ENCODE measurements at places on chromosomes 1 and 21.

DNA sequence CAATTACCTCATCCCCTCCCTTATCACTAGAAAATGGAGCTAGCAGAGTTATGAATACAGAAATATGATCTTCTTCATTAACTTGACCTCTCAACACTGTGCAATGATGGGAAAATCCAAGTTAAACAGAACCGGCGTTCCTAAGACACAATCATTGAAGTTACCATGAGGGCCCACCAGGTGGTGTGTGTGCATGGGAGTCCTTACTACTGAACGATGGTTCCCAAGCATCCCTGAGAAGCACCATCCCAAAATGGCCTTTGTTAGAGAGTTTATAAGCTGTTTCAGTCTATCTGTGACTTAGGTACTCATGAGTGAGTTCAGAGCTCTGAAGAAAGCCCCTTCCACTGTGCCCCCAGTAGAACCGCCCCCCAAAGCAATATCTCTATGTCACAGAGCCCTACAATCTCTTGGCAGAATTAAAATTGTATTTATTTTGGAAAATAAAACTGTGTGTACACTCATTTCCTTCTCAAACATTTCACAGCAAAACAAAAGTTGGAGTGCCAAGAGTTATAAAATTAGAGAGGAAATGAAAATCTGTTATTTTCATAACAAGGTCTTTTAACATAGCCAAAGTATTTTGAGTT lies 56.8 kb downstream of the PLD5 start:
- DNase-seq, result no peak

GRCh38 chr21:34526618-34527290 lies 14.7 kb upstream of the KCNE1 start:
- no peak for DNase-seq

DNA sequence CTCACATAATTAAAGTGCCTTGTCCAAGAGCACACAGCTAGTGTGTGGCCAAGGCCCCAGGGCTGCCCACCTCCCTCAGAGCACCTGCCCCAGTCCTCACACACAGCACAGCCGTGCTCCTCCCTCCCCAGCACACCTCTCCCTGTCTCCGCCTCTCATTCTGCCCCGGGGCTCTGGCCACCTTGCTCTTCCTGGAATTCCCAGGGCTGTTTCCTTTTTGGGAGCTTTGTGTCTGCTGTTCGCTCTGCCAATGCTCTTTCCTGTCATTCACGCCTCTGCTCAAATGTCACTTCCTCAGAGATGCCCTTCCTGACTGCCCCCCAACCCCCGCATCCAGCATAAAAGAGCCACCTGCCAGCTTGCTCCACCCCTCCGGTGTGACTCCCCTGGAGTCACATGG lies 13.3 kb downstream of the SLC6A17 start:
- no peak for DNase-seq

- no peak for DNase-seq
Observed at GRCh38 chr1:183230413-183230812, 44.3 kb downstream of the LAMC2 start.

GRCh38 chr1:76330991-76331603 lies 256.6 kb downstream of the ST6GALNAC3 start:
- DNase-seq, result no peak

DNA sequence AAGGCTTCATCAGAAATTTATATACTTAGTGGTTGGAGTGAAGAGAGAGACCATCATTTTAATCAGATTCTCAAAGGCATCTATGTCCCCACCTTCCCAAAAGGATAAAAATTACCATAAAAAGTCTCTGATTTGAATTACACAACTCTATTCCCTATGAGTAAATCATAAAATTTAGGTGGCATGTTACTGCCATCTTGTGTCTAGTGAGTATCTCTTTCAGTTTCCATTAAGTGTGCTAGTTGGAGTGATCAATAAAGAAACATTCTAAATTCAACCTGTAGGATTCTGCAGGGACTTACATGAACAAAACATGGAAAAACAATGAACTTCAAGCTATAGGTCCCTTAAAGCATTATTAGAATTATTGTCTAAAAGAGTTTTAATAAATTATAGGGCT lies 655.4 kb downstream of the LTN1 start:
- no peak for DNase-seq

- no peak for DNase-seq
Observed at GRCh38 chr1:9823693-9823942, 147 bp downstream of the CLSTN1 start.

- DNase-seq, result no peak
Observed at GRCh38 chr1:47527653-47528272, 89.9 kb downstream of the FOXD2 start.

DNA sequence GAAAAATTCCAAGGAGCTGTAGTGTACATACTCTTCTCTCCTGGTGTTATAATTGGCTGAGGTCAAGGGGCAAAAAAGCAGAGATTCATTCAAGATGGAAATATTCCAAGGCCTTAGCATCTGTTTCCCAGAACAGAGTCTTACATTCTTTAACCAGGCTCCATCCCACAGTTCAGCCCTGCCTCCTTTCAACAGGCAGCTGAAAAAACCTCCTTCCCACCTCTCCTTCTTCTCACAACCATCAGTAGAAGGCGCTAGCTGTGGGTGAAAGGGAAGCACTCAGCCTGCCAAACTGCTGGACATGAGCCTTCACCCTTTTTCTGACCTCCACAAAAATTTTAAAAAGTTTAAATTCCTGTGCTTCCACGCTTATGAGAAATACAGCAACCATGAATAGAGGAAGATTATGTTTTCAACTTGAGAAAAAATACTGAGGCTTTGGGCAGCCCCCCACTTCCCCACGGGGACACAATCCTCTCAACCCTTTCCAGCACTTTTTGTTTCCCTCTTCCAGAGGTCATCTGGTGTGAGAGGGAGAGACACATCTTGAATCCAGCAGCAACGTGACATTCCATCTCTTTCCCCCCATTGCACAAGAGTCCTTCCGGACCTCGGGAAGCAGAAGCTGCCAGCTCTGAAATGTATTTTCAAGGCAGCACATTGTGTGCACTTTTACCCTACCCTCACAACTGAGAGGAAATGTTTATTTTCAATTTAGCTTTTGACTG lies 43.2 kb upstream of the FMO2 start:
- DNase-seq, result no peak

DNA sequence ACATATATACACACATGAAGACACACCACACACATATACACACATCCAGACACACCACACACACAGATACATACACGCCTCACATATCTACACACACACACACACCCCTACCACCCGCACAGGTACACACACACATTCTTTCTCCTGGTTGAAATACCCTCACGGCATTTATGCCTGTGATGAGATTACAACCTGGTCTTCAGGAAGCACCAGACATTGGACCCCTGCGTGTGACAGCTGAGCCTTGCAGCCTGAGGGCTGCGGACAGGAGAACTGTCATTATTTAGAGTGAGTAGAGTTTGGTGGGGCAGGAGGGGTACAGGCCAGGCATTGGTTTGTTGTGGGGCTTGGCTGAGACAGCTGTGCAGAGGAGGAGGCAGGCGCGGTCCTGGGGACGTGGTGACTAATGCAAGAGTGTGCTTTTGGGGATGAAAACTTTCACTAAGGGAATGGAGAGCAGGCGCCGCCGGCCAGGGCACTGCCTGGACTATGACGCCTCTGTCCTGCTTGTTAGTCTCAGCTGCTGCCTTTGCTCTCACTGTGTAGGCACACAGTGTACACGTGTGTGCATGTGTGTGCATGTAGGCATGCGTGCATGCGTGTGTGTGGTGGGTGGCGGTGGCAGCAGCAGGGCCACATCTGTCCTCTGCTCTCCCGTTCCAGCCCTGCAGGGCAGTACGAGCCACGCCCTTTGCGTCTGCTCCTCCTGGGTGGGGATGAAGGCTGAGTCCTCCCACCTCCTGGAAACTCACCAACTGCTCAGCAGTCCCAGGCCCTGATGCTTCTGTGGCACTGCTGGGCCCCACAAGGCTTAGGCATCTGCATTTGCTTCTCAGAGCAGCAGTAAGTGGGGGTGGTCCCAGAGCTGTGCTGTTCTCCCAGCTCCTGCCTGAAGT lies 57.6 kb downstream of the SPSB1 start:
- DNase-seq, result no peak

GRCh38 chr1:104921525-104921924 lies 1171.8 kb downstream of the AMY1C start:
- no peak for DNase-seq

GRCh38 chr1:230047114-230047865 lies 19.7 kb upstream of the GALNT2 start:
- DNase-seq, result no peak

- no peak for DNase-seq
Observed at GRCh38 chr1:51955797-51956527, 34.5 kb downstream of the RAB3B start.

DNA sequence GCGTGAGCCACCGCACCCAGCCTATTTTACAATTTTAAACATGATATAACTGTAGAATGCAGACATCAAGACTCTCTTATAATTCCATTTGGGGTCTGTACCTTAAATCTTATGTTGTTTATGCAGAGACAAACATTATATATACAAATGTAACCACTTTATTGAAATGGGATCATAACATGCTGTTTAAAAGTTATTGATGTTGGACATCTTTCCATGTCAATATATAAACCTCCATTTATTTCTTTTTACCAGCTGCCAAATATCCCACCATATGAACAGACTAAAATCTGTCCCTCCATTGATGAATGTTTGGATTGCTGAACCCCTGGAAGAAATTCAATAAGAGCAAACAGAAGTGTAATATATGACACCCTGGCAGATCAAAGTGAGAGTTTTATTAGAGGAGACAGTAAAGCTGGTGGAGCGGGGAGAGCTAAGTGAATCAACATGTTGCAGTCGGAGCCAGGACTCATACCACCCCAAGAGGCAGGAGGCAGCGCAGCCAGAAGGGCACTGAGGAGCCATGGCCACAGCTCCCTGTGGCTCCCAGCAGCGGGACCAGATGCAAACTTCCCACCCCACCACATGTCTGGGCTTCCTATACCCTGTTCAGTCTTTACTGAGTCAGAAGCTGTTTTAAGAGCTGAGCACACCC lies 4.7 kb upstream of the PCSK9 start:
- DNase-seq, result no peak

- DNase-seq, result no peak
Observed at GRCh38 chr1:244296447-244296846, 155.3 kb downstream of the ADSS2 start.

DNA sequence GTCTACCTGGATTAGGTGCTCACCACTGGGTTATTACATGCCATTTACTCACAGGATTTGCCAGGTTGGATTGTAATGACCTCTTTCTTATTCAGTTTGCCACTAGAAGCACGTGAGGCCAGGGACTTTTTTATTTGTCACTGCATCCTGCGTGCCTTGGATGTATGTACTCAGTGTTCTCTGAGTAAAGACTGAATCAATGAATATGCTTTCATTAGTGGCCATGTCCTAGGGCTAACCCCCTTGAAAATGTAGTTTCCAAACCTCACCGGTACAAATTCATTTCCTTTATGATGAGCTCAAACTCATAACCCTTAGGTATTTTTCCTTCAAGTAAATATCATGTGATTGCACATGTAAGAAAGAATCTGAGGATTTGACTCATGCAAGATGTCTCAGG lies 1.3 kb upstream of the ZP4 start:
- DNase-seq, result no peak

DNA sequence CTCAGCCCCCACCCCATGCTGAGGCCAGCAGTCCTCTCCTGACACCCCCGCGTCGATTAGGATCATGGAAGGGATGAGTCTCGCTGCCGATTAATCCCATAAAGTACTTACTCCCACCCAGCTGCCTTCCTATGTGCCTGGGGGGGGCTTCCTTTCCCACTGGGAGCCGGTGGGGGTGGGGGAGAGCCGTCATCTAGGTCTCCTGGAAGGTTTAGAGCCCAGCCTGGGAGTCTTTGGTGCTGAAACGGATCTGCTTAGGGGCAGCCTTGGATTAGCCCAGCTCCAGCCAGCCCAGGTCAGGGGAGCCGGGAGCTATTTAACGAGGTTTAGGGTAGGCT lies 9.8 kb downstream of the SAMD11 start:
- no peak for DNase-seq

DNA sequence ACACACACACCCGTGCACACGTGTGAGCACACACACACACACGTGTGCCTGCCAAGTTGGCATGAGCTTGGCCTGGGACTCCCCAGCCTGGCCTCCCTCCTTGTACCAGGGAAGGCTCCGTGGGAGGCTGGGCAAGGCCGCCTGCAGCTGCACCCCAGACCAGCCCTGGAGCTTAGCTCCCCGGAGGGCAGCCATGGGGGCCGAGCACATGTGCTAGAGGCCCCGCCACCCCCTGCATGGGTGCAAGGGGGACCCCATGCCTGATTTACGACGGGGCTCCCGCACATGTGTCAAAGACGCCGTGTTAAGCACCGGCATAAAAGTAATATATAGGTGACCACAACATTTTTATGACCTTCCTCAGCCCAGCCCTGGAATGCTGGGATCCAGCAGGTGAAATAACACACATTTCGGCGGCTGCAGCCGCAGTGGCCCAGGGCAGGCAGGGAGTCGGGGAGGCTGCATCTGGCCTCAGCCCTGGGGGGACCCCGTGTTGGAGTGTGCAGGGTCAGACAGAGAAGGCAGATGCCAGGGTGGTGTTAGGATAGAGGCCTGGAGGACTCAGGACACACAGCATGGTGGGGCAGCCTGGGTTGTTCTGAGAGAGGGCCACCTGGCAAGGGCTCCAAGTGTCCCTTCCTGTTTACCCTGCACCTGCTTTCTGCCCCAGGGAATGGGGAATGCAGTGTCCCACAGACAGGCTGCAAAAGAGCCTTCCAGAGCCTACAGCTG lies 56.3 kb downstream of the WNT9A start:
- DNase-seq, result no peak

DNA sequence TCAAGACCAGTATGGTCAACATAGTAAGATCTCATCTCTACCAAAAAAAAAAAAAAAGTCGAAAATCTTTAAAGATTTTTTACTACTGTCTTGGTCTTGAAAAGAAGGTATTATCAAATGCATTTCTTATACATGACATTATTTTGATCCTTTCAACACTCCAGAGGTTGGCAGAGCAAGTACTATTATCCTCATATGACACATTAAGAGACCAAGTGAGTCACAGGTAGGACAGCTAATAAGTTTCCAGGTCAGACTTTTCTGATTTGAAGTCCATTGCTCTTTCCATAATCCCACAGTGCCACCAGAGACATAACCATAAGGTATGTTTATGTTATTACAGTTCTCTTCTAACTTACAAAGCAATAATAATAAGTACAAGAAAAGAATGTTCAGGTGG lies 15.2 kb downstream of the DBT start:
- DNase-seq, result no peak

GRCh38 chr1:87449348-87449963 lies 120.8 kb downstream of the LMO4 start:
- no peak for DNase-seq

- DNase-seq, result no peak
Observed at GRCh38 chr1:51231120-51231519, 5.0 kb upstream of the RNF11 start.
